Cardiac septum (tissue), 1 donor: ENCODE measurements at places on chromosomes 16 and 17.

- DNase-seq, result no peak
Measured at GRCh38 chr17:60314423-60314822, 77.5 kb downstream of the USP32 start.

- no peak for DNase-seq
Measured at GRCh38 chr17:53736516-53737240, 86.0 kb upstream of the KIF2B start.

DNA sequence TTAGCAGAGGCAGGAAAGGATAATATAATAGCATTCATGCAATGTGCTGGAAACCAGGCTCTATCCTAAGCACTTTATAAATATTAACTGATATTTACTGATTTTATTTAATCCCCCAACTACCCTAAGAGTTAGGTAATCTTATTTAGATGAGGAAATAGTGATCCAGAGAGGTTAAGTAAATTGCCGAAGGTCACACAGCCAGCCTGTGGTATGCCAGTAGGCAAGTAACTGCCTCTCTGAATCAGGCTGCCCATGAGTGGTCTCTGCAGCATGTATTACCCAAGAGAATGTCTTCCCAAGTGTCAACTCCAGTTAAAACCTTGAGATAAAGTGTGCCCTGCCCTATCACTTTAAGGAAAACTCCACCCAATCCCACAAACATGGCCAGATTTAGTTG is 25.3 kb upstream of the LYRM9 start:
- DNase-seq, result no peak

DNA sequence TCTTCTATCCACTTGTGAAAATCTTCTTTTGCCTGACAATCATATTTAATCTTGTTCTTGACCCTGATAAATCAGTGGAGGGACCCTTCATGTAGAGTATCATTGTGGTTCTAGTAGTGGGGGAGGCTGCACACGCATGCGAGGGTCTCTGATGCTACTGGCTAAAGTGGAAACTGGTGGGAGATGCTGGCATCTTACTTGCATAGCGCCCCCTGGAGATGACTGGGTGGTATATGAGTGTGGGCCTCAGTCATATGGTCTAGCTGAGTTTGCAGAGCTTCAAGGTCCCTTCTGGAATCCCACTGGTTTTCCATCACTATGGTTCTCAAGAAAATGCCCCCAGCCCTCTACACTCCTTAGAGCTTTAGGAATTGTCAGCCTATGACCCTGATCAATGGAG is 236.4 kb upstream of the AXIN2 start:
- no peak for DNase-seq

- no peak for DNase-seq
Measured at GRCh38 chr17:31533546-31534155, 142.2 kb downstream of the RAB11FIP4 start.

- DNase-seq, result no peak
Measured at GRCh38 chr17:29526322-29526721, 40.5 kb downstream of the ABHD15 start.

- no peak for DNase-seq
Measured at GRCh38 chr17:34164837-34165236, 90.2 kb upstream of the CCL2 start.

- DNase-seq, result no peak
Measured at GRCh38 chr16:67533024-67533560, 4.5 kb downstream of the RIPOR1 start.

GRCh38 chr17:78781893-78782304 is at the start of gene CYTH1:
TSS of gene CYTH1 (minus strand) at chr17:78782273. CDS start at chr17:78782223, 50 bp downstream.
- DNase-seq, result no peak

DNA sequence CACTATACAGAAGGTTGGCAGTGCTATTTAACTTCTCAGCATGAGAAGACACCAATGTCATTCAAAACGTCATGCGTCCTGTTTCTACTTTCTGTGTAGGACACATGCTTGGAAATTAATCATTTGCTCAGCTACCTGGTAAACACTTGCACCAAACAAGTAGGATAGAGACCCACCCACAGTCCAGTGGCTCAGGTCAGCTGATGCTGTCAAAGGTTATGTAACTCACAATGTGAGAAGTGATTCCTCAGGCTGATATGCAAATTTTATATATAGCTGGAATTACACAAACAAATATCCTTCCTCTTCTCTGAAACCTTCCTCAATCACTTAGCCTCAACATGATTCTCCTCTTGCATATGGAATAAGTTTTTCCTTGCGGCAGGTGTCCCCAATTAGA is 59.6 kb downstream of the ZZEF1 start:
- DNase-seq, result no peak

- no peak for DNase-seq
Measured at GRCh38 chr17:12388226-12388625, 277.5 kb upstream of the MYOCD start.

- DNase-seq, result no peak
Measured at GRCh38 chr17:28404812-28405570, 1.0 kb downstream of the SLC46A1 start.
